Umbilical cord (tissue), 2 donors: ENCODE measurements at places on chromosomes 2 and 18. TPM values are rescaled to one million over a fixed set of nuclear protein-coding genes. Genes with fewer than 3 reads are reported as not detected.

The RNU2-63P gene
- not detected for total RNA-seq

The DLGAP1 gene
- 20.7 TPM for total RNA-seq

The MSGN1 gene
- total RNA-seq = not detected

The ENOSF1 gene
- total RNA-seq = 45.5 TPM

The ALPG gene
- not detected for total RNA-seq

The SMYD5 gene
- 50.1 TPM for total RNA-seq

The FAHD2B gene
- total RNA-seq = 0.72 TPM

The GKN1 gene
- total RNA-seq = not detected

The PLEKHA3 gene
- 19.0 TPM for total RNA-seq

The MDH1B gene
- 6.3 TPM for total RNA-seq

The LIMS3 gene
- not detected for total RNA-seq

The NEMP2 gene
- 11.6 TPM for total RNA-seq

The B4GALT6 gene
- 3.9 TPM for total RNA-seq

The CXCR1 gene
- total RNA-seq = 2.9 TPM

The ACTG2 gene
- 896 TPM for total RNA-seq

The MERTK gene
- 8.4 TPM for total RNA-seq

The M1AP gene
- 1.9 TPM for total RNA-seq
